ENCODE measurements at places on chromosomes 11 and 22.
A peak's percentile ranks its signal among the peaks of the same experiment; 100 is the strongest.

- peak; percentile 45 for DNase-seq
These were observed 31.6 kb upstream of the CAVIN3 start for GRCh38 chr11:6351782-6352382.

DNA sequence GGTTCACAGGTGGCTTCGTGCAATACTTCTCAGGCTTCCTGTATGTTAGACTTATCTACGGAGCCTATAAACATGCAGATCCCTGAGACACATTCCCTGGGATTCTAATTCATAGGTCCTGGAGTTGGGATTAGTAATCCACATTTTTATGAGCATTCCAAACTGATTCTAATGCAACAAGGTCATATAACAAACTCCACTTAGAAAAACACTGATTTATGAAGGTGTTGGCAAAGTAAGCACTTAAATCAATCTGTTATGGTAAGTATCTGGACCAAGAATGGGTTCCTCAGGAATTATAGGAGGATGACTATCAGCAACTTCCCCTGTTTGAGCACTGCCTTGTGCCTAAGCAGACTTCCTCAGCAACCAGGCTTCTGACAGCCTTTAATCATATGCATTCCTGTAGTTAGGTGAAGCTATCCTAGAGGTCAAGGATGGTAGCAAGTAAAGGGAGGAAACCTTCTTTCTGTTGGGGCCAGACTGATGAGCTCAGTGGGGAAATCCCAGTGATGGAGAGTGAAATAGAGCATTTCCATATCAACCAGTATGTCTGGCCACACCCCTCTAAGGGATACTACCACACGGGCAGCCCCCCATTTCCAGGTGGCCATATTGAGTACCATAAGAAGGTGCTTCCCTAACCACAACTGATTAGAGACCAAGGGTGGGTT lies 89.6 kb downstream of the RASSF10 start:
- DNase-seq, result no peak

GRCh38 chr11:15955595-15955994 lies 400.8 kb downstream of the SOX6 start:
- DNase-seq, result no peak

GRCh38 chr11:34620820-34621792 lies at the start of gene EHF:
Gene EHF, plus strand, starts transcription at chr11:34621093. Its CDS starts 21,538 bp downstream, at chr11:34642631.
- DNase-seq, result no peak

GRCh38 chr22:35660291-35661127 lies 12.3 kb downstream of the APOL6 start:
- peak; percentile 69 for DNase-seq

GRCh38 chr11:128021349-128022006 lies 565.9 kb downstream of the ETS1 start:
- DNase-seq, result no peak

GRCh38 chr11:68690671-68691401 lies 6.5 kb downstream of the GAL start:
- peak; percentile 70 for DNase-seq

DNA sequence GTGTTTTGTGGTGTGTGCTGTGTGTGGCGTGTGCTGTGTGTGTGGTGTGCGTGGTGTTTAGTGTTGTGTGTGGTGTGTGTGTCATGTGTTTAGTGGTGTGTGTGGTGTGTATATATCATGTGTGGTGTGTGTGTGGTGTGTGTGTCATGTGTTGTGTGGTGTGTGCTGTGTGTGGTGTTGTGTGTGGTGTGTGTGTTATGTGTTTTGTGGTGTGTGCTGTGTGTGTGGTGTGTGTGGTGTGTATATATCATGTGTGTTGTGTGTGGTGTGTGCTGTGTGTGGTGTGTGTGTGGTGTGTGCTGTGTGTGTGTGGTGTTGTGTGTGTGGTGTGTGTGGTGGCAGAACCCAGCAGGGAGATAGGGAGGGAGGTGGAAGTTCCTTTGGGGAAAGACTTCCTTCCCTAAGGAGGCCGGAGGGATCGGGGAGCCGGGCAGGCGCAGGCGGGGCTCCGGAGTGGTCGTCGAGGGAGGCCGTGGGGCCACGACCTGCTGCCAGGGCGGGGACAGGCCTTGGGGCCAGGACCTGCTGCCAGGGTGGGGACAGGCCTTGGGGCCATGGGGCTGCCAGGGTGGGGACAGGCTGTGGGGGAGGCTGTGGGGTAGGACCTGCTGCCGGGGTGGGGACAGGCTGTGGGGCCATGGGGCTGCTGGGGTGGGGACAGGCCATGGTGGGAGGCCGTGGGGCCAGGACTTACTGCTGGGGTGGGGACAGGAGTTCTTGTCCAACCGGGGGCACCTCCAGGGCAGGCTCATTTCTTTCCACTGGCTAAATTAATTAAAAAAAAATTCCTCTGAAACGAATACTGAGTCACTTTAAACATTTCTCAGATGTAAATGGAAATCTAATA lies 15.2 kb downstream of the PIM3 start:
- DNase-seq, result peak; percentile 60

DNA sequence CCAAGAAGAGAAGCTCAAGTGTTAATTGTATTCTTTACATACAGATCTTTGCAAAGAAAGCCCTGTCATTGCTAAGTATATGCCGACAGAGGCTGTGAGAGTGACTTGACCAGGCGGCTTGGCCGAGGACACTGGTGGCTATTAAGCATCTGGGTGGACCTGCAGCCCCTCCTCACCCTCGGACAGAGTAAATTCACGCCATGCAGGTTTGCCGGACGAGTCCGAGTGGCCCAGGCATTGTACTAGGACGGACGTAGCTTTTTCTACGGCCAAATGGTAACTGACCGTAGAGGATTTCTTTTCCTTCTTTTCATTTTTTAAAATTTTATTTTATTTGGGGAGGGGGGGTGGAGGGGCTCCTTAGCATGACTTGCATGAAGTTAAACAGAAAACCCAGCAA lies 47.0 kb downstream of the KCNC1 start:
- no peak for DNase-seq

GRCh38 chr11:33875621-33876294 lies 16.1 kb downstream of the LMO2 start:
- no peak for DNase-seq
